ENCODE measurements at places on chromosomes 13 and 19.

DNA sequence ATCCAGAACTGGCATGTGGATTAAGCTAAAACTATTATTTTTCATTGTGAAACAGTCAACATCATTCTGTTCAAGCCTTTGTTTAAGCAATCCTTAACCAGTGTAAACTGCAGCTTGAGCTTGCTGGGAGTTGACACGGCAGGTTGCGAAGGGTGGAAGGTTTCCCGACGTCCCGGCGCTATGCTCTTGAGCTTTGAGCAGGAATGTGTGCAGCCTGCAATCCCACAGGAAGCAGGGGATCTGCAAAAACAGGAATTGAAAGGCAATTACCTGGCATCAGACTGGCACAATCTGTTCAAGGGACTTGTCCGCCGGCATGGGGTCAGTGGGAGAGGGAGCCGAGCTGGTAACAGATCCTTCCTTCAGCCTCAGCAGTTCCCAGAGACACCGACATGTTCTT lies 586.7 kb upstream of the SGCG start:
- DNase-seq: no peak

- no peak for DNase-seq
Observed at GRCh38 chr13:33152389-33152788, 133.2 kb downstream of the STARD13 start.

DNA sequence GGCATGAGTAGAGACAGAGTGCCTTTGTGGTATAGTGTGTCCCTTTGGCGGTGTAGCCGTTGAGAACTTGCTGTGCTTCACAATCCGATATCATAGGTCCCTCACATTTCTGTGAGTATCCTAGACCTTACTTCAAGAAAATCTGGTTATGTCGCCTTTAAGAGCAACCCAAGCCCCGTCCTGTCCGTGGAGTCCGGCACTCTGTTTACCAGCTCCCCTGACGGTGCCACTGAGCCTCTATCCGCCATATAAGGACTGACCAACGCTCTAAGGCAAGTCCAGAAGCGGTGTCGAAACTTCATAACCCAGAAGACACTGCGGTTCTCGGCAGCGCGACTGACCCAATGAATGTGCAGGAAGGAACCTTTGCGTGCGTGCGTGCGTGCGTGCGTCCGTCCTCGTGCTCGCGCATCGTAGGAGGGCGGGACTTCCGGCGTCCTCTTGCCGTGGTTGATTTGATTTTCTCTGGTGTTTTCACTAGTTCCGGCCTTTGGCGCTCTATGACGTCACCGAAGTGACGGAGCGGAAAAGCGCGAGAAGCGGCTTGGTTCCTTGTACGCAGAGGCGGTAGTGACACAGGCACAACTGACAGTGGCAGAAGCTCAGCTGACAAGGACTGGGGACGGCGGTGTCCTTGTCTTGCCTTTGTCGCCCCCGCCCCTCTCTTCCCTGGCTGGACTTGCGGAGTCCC lies at the start of the genes TRAPPC2B and ZNF547:
Gene TRAPPC2B (plus strand): TSS at position 555 of the 691 bp plus-strand sequence. CDS start 1,283 bp downstream, outside the sequence.
Gene ZNF547 (plus strand): TSS at position 555 of the 691 bp plus-strand sequence. CDS start 5,005 bp downstream, outside the sequence.
- DNase-seq: peak; percentile 94

GRCh38 chr19:46979126-46980105 lies 40.2 kb upstream of the NPAS1 start:
- DNase-seq: no peak

GRCh38 chr19:16969135-16969534 lies 57.5 kb downstream of the CPAMD8 start:
- no peak for DNase-seq

DNA sequence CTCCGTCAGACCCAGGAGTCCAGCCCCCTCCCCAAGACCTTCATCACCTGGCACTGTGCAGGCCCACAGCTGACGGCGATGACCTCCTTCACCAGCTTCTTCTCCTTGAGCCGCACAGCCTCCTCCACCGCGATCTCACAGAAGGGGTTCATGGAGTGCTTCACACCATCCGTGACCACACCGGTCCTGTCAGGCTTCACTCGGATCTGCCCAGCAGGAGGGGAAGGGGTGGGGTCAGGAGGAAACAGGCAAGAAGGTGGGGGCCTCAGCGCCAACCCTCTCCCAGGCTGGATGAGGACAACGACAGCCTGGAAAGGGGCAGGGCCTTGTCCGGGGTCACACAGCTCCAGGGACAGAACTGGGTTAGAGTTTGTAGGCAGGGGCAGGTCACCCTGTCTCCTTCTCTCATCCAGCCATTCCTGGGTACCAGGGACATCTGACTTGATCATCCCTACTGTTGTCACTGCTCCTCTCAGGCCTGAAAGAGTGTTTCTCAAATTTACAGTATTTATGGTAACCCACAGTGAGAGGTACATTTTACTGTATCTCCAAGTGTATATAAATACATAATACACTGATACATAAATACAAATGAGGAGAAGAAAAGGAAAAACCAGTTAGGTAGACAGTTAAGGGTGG lies 12.0 kb downstream of the ETFB start:
- no peak for DNase-seq

GRCh38 chr19:43078311-43078710 lies 4.2 kb downstream of the PSG2 start:
- DNase-seq: no peak

Measured in stimulated activated CD4-positive, alpha-beta T cell treated with anti-CD3 and anti-CD28 coated beads, TNF-alpha, amount 100 ng/mL, for 1 hour (primary cell).